ENCODE measurements at places on chromosomes 5 and 9.
A peak's percentile ranks its signal among the peaks of the same experiment; 100 is the strongest.

DNA sequence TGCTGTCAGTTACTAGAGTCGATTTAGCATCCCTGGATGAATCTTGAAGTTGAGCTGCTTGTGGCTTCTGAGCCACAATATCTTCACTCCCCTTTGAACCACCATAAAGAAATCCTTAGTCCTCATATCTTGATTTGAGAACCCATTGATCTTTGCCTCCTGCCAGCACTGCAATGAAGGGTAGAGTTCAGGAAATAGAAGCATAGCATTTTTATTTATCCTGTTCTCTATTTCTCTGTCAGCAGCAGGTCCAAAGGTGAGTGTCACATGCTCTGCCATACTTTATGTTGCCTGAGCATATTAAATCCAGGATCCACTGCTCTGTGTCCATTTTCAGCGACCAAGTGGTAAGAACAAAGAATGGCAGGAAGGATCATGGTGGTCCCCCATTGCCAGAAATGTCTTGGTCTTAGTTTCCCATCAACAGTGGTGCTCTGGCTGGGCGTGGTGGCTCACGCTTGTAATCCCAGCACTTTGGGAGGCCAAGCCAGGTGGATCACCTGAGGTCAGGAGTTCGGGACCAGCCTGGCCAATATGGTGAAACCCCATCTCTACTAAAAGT lies 80.2 kb upstream of the PANK3 start:
- DNase-seq = no peak

GRCh38 chr9:131273146-131273855 lies 3.0 kb downstream of the FAM78A start:
- no peak for DNase-seq

- no peak for DNase-seq
Measured at GRCh38 chr5:91611746-91612145, 228.6 kb upstream of the ARRDC3 start.

DNA sequence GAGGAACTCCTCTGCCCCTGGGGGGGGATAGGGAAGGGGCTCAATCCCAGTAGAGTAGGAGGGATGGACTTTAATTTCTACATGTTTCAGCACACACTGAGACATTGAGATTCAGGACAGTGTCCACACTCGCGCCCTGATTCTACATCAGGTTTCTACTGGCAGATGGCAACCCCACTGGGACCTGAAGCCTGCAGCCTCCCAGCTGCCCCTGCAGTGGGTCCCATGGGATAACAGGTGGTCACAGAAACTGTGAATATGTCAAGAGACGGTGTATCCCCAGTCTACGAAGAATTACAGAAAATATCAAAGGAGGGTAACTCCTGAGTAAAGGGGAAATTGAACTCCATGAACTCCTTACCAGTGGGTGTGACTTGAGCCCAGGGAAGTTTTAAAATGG lies 2.4 kb upstream of the TERT start:
- DNase-seq = no peak

DNA sequence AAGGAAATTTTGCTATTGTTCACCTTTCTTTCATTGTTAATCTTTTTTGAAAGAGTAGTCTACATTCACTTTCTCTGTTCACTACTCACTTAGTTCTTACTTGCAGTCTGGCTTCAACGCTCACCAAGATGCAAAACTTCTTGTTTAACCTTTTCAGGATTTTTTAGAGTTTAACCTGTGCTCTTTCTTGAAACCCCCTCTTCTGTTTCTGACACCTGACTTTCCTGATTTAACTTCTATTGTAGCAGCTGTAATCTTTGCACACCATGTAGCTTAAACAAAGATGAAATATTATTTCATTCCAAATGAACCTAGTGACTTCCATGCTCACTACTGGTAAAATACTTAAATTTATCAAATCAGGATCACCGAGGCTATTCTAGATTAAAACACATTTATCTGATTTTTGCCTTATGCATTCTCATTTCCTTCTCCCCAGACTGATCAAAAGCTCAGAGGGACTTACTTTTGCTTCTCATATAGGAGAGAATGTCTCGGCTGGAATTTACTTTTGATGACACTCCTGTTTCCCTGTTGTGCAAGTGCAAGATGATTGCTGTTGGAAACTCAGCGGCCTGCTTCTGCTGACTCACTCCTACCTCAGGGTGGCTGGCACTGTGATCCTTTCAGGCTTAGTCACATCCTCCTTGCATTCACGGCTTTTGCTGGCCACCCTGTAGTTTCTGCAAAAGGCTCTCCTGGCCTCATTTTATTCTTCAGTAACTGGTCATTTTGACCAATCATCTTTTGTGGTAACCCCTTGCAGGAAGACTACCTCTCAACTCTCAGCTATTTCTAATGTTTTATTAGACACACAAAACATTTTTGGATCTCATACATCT lies 109.3 kb upstream of the IFNE start:
- DNase-seq = peak; percentile 33

- no peak for DNase-seq
Measured at GRCh38 chr5:73981704-73982103, 355.7 kb downstream of the ARHGEF28 start.

DNA sequence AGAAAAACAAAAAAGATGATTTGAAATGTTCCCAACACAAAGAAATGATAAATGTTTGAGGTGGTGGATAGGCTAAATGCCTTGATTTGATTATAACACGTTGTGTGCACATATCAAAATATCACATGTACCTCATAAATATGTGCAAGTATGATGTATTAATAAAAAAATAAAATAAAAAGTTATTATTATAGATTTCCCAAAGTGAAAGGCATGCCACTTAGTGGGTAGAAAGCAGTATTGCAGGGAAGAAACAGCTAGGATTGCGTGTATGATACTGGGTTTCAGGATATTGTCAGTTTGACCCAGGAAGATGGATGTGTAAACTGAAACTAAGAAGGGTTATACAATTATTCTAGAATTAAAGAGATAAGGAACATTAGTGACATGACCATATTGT lies 3.6 kb upstream of the TMEM38B start:
- DNase-seq = no peak

- DNase-seq = no peak
Measured at GRCh38 chr5:16467363-16468219, 2.0 kb upstream of the ZNF622 start.

DNA sequence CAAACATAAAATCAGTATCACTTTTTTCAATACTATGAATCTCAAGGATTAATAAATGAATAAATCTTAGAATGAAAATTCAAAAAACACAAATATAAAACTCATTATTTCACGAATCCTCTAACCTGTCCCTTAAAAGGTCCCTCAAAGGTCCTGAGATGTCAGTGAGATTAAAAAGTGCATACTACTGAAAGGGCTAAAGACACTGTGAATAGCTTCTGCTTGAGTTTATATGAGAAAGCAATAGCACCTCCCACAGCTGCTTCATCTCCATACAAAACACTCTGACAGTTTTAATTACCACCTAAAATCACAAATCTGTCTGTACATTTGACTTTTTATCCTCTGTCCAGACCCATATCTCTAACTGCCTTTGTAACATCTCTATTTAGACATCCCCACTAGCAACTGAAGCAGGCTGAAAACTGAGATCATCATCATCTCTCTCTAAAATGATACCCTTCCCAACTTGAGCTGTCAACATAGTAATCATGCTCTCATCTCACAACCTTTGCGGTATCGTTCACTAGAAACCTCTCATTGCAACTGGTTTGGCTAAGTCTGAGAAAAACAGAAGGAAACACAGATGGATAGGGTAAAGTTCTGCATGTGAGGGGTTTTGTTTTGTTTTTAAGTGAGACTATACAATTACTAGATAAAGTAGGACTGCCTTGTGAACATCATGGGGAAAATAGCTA lies 56.3 kb downstream of the TBCA start:
- no peak for DNase-seq

DNA sequence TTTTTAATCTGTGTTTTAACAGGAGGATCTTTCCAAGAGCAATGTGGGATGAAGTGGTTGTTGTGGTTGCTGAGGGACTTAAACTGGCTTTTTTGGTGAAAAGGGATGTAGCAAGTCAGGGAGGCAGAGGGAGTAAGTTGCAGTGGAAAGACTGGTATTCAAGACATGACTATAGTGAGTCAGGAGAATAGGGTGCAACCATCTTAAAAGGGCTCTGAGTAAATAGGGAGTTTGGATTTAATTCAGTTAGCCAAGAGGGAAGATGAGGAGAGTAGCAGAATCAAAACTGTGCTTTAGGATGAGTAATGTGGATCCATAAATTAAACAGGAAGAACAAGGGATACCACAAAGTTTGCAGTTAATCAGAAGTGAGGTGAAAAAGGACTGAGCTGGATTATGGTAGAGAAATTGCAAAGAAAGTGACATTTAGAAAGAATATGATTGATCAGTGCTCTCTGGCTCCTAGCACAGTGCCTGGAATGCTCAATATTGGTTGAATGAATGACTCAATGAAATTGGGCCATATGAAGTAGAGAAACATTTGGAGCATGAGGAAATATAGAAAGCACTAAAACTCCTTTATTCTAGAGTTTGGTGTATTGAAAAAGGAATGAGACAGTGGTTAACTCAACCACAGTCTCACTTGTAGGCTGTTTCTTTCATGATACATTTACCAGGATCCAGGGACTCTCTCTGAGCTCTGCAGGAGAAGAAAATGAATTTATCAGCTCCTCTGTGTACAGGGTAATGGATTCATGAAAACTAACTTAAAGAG lies 5.1 kb downstream of the POLR3G start:
- no peak for DNase-seq

DNA sequence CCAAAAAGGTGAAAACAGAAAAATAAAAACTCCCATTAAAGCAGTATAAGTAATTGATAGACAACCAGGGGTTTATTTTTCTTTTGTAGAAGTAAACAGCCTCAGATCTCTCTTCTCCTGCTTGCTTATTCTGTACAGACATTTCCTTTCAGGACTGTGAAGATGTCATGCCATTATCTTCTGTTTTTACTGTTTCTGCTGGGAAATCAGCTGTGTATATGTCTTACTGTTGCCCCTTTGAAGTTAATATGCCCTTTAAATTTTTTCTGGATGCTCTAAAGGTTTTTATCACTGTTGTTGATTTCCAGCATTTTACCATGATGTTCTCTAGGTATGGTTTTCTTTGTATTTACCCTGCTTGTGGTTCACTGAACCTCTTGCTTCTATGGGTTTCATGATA lies 199.5 kb downstream of the NXNL2 start:
- no peak for DNase-seq

- no peak for DNase-seq
Measured at GRCh38 chr5:17276445-17276844, 59.0 kb downstream of the BASP1 start.

DNA sequence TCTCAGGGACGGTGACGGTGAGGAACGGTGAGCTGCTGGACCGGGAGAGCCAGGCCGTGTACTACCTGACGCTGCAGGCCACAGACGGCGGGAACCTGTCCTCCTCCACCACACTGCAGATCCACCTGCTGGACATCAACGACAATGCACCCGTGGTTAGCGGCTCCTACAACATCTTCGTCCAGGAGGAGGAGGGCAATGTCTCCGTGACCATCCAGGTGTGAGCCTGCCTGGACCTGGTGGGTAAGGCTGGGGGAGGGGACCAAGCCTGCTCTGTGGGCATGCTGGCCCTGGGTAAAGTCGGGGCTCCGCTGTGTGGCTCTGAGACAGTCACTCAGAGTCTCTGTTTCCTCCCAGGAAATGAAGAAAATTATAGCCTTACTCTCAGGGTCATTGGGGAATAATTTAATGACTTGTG lies 29.3 kb downstream of the CDHR2 start:
- DNase-seq = no peak

GRCh38 chr9:131950487-131950886 lies 129.2 kb downstream of the MED27 start:
- no peak for DNase-seq

DNA sequence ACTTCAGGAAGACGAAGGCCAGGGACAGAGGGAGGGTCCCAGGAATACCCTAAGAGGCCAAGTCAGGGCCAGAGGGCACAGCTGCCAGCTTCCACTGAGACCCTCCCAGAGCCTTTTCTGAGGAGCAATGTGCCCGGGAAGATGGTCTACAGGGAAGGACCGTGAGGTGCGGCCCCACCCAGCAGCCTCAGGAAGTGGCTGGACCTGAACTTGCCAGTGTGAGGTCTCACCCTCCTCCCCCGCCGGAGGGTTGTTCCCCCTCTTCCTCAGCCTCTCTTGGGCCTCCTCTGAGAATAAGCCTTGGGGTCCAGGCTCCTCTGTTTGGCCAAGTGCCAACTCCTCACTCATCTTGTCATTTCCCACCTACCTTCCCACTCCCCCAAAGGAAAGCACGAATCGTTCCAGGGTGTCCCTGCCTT lies 13.4 kb upstream of the SLC25A51 start:
- no peak for DNase-seq

DNA sequence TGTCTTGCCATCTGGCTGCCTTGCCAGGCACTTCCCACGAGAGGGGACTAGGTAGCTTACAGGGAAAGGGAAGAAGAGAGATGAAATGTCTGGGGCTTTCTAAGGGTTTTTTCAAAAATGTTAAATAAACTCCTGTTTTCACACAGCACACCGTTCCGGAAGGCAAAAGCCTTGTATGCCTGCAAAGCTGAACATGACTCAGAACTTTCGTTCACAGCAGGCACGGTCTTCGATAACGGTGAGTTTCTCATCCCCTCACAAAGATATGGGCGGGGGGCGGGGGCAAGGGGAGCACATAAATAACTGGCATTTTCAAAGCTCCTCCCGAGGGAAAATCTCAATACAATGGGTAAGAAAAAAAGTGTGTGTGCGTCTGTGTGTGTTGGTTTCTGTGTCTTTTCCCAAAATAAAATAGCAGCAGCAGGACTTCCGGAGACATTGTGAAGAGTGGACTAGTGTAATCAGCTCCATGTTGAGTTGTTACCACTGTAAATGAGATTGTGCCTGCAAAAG lies 189.6 kb downstream of the NR3C1 start:
- DNase-seq = no peak

GRCh38 chr5:59744531-59744992 lies 149.0 kb downstream of the PDE4D start:
- DNase-seq = no peak

DNA sequence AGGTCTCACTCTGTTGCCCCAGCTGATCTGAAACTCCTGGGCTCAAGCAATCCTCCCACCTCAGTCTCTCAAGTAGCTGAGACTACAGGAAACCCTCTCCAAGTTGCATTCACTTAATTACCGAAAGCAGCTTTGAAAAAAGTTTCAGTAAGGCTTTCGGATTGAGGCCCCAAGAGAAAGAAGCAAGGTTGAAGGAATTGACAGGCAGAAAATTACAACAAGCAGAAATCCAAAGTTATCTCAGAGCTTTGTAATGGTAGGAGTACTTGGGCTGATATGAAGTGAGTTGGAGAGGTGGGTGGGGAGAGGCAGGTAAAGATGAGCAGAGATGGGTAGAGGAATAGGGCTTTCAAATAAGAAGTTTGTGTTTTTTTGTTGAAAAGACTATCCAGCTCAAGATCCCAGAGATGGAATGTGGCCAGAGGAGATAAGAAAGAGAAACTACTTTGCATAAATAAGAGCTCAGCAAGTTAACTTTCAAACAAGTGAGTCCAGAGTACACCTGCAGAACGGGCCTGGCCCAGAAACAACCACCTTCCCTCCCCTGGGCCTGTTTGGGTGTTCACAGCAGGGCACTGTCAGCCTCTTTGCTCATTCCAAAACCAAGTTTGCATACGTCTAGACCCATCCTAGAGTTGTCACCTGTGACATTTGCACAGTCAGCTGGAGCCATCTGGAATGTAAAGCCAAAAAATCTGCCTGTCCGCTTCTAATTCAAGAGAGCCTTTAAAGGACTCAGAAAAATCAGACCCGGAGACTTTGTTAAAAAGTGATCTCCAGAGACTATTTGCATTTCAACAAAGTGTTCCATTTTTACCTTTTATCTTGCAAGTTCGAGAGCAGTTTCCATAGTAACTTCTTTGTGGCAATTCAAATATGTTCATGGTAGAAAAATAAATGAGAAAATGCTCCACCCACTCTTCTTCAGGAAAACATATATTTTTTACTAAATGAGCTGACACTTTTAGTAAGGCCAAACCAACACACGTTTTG lies 2.2 kb upstream of the CLINT1 start:
- no peak for DNase-seq

Data from stimulated activated CD4-positive, alpha-beta T cell treated with anti-CD3 and anti-CD28 coated beads, Interleukin-1b, Interleukin-23, amount 100 ng/mL, for 24 hours (primary cell).